ENCODE measurements at places on chromosomes 3 and 15.

DNA sequence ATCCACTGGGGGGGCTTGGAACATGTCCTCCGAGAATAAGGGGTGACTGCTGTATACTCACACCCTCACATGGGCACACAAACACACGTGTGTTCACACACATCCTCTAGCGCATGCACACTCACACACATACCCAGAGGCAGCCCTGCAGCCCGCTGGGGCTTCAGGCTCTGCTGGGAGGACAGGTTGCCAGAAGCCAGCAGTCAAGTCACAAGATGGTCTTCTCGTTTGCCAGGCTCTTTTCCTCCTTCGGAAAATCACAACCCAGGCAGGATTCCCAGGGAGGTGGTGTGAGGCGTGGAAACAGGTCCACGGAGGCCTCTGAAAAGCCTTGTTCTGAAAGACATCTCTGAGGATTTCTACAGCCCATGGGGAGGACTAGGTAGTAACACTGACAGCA, 26.8 kb downstream of the MEGF11 start:
- DNase-seq, result no peak

DNA sequence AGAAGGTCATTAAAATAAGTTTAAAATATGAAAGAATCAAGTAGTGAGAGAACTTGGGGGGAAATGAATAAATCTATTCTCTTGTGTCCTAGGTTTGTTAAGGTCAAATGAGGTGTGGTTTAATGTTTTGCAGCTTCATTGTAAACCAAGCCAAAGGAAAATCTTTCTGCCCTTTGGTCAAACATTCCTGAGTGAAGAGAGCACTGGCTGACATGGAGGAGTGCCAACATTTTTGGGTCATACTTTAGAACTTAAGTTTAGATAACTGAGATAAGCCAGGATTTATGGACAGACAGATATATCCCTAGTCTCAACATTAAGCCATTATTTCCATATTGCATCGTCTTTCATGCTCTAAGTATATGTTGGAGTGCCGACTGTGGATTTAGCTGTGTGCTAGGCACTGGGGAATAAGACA, 66.4 kb downstream of the PTPRG start:
- no peak for DNase-seq

GRCh38 chr3:175489406-175489805, 630.3 kb downstream of the NAALADL2 start:
- no peak for DNase-seq

GRCh38 chr3:197899833-197900478, 50.0 kb upstream of the RPL35A start:
- no peak for DNase-seq

DNA sequence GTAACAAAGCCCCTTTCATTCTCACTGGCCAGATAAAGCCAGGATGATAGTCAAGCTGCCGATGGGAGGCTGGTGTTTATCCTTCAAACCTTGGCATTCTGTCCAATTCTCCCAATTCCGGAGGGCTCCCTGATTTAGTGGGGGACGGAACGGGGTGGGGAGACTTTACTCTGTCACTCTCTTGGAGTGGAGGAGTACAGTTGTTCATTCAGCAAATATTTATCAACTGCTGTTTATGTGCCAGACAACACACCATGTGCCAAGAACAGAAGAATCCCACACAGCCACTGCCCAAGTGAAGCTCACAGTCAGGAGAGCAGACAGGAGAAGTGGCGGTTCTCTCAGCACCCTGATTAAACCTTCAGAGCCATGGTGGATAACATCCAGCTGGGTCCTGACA, 63.3 kb downstream of the WNT5A start:
- no peak for DNase-seq

- no peak for DNase-seq
Observed at GRCh38 chr15:73884159-73884558, 10.8 kb downstream of the TBC1D21 start.
